Spinal cord (tissue), 10 donors: ENCODE measurements at places on chromosomes 16 and 17. TPM values are rescaled to one million over a fixed set of nuclear protein-coding genes. Genes with fewer than 3 reads are reported as not detected.

TMIGD1 gene
- total RNA-seq: not detected

SLC35G6 gene
- not detected for total RNA-seq

- H3K36me3 ChIP-seq: peaks cover 2% of the 10 kb centered on the region
- H3K4me3 ChIP-seq: no peak overlapping the region
- H3K27me3 ChIP-seq: no peaks in the 10 kb centered on the region
- peaks cover 3% of the 10 kb centered on the region for H3K4me1 ChIP-seq
- no peak for DNase-seq
These were observed 344.9 kb downstream of the CPPED1 start for GRCh38 chr16:12458591-12459358.

GRCh38 chr17:73369111-73369521, 57.3 kb upstream of the CDC42EP4 start:
- peak; percentile 54 for DNase-seq
- H3K36me3 ChIP-seq: peaks cover 31% of the 10 kb centered on the region
- H3K27me3 ChIP-seq: peaks cover 2% of the 10 kb centered on the region
- H3K4me1 ChIP-seq: peaks cover 48% of the 10 kb centered on the region
